Stimulated activated CD4-positive, alpha-beta T cell treated with anti-CD3 and anti-CD28 coated beads, Interleukin-12 subunit alpha, Interleukin-12 subunit beta, amount 100 ng/mL, for 24 hours (primary cell): ENCODE measurements at places on chromosomes 3 and 15.
A peak's percentile ranks its signal among the peaks of the same experiment; 100 is the strongest.

DNA sequence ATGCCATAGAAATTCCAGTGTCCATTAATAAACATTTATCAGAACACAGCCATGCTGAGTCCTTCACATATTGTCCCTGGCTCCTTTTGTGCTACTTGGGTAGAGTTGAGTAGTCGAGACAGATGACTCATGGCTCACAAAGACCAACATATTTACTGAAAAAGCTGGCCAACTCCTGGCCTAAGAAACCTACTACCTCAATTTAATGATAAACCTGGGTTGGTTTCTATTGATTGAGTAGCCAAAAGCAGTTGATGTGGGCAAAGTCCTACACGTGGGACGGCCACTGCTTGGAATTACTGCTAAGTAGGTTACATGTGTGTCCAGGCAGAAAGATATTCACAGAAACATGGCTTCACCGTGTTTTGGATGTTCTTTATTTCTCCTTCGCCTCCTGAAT is 402.2 kb downstream of the NR2F2 start:
- DNase-seq = no peak

- DNase-seq = no peak
Measured at GRCh38 chr3:157542711-157543500, 39.7 kb upstream of the VEPH1 start.

GRCh38 chr3:71130471-71131374 is 452.8 kb downstream of the FOXP1 start:
- peak; percentile 49 for DNase-seq

DNA sequence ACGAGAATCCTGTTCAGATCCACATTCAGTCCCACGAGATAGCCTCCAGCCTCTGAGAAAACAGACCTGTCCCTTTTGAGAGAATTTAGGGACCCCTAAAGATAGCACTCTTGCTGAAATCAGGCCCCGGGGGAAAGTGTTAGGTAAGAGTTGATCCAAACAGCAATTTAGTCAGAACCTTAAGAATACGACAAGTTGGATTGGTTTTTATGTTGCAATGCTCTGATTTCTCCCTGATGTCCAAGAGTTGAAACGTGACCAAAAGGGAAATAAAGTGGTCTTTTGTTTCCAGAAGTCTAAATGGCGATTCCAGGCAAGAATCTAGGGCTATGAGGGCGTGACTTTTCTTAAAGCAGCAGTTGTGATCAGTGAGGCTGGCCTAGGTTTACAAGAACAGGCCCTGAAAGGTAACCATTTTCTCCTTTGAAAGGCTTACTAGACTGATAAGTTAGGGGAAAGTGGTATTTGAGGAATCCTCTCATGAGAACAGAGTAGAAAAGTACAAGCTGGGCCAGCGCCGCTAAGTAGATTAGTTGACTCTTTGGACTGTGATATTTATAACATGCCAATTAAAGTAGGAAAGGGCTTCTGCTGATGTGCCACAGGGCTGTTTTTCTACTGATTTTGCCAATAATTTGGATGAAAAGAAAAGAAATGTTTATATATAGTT is 4.9 kb downstream of the MAN2A2 start:
- no peak for DNase-seq

DNA sequence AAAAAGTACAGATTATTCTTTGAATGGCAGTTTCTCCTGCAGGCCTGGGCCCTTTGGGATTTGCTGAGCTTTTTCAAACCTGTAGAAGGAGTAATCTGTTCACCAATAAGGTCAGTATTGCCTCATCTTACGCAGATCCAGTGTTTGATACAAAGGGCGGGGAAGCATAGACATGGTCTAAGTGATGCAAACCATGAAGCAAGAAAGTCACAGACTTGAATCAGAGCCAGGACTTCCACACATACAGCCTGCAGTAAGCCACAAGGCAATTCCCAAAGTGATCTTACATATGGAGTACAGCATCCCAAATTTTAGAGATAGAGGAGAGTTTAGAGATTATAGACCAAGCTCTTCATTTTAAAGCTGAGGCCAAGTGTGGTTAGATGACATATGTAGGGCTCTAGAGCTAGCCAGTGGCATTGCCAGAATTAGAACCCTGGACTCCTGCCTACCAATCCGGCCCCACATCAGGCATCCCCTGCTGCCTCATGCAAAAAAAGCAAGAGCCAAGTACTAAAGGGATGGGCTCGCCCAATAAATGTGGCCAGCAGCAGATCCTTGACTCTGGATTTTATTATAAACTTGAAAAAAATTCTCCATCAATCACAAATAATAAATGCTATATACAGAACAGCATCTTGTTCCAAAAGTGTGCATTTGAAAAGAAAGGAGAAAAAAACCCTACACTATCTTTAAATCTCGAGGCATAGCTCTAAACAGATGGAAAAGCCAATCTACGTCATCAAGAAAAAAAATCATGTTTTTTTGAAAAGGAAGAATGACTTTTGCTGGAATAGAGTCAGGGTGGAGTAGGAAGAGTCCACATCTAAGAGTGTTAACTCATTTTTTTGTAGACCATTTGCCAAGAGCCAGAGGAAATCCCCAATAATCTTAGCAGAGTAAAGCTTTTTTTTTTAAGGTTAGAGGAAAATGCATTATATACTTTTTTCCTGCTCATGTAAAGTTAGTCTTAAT is 24.0 kb downstream of the ABI3BP start:
- no peak for DNase-seq

DNA sequence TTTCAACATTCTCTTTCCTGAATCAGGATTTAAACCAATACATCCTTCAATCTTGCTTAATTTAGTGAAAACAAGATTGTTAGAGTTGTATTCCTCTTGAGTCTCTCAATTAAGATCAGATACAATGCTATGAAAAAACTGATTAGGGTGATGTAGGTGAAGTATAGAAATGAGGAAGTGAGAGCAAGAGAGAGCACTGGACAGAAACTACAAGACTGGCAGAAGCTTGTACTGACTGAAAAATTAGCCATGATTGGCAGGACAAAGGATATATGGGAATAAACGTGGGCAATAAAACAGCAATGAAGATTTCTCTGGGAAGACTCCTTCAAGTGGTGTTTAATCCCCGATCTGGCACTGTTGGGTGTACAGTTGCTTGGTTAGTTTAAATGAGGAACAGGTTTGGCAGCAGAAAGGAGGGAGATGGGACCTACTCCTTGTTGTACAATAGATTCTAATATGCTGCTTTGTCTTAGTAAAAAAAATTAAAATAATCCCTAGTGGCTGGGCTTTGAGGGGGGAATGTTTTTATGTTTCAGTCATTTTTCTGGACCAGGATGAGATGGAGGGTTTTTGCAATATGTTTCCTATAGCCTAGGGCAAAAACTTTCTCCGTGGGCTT is 252.7 kb downstream of the SLC9A9 start:
- no peak for DNase-seq

GRCh38 chr3:131582438-131582837 is 79.7 kb upstream of the MRPL3 start:
- DNase-seq = no peak

DNA sequence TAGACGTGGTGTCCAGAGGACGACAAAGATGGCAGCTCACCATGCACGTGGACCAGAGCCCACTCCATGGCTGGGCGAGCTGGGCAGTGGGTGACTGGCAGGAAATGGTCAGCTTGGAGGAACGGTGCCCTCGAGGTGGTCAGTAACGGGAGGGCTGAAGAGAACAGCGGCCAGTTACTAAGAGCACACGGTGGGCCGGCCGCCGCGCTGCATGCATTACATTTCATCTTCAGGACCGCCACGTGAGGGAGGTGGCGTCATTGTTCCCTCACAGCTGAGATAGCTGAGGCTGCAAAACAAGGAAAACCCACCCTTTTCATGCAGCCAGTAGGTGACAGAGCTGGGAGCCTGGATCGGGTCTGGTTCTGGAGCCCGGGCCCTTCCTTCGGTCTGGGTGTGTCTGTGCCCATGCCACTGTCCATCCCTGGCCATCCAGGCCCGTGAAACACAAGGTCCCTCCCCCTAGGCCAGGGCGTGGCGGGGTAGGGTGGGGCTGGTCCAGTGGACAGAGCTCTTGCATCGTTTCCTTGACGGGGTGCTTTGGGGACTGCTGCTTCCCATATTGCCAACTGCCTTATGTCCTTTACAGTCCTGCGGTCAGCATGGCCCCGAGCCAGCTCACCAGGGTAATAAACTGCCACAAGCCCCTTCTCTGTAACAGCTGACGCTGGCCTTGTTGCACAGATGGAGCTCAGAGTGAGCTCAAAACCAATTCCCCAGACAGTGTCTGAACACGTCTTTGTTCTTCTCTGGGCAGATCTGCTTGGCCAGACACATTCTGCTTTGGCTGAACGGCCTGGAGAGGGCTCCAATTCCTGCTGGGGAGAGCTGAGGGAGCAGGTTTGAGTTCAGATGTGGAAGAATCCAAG is 51.8 kb downstream of the RGMA start:
- no peak for DNase-seq

- DNase-seq = no peak
Measured at GRCh38 chr3:97389936-97390335, 374.6 kb upstream of the ARL6 start.

- no peak for DNase-seq
Measured at GRCh38 chr3:169286214-169286613, 377.3 kb downstream of the MECOM start.

DNA sequence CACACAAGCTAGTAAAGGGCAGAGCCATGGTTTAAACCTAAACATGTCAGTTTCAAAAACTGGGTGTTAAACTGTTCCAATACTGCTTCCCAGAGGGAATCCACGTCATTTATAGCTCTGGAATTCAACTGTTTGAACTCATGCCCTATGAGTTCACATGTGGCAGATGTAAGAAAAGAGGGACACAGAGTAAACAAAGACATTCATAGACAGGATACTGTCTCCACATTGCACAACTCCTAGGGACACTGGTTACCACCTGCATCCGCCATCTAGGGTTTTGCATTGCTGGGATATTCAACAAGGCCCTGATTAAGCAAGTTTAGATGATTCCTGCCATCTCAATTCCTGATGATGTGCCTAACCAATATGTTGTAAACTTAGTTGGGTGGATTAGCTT is 134.1 kb upstream of the COL8A1 start:
- no peak for DNase-seq

DNA sequence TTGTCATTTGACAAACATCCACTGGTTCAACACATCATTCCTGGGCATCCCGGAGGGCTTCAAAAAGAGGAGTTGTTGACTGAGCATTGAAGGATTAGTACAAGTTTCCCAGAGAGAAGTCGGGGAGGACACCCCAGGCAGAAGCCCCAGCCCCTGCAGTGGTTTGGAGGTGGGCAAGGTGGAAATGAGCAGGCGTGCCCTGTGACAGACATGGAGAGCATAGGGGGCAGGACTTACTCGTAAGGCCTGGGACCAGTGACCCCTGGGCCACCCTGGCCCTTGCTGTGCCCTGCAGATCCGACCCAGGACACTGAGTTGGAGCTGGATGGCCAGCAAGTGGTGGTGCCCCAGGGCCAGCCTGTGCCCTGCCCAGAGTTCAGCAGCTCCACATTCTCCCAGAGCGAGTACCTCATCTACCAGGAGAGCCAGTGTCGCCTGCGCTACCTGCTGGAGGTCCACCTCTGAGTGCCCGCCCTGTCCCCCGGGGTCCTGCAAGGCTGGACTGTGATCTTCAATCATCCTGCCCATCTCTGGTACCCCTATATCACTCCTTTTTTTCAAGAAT is 5.9 kb downstream of the PARP3 start:
- DNase-seq = no peak

DNA sequence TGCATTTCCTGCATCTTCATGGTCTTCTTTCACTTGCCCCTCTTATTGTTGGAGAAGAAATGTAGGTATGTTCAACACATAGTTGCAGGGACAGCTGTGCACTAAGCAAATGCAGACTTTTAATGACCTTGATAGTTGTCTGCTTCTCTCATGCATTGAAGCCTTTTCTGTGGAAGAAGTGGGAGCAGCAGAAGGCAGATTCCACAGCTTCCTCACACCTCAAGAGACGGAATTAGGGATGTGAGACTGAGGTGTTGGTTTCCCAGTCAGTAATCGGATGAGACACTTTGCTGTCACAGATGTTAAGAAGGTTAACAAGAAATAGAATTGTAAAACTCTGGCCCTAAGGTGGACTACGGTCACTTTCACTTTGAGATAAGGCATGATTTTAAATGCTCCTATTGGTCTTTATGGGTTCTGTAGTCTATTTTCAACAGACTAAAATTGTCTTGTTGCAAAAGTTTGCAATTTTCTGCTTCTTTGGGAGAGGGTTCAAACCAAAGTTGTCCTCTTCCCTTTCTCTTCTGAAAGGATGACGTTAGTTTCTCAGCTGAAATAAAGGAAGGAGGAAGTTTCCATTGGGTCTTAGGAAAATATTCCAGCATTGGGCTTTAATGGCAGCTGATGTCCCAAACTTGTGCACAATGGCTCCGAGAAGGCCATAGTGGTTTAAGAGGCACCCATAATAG is 117.4 kb downstream of the LPP start:
- DNase-seq = no peak

DNA sequence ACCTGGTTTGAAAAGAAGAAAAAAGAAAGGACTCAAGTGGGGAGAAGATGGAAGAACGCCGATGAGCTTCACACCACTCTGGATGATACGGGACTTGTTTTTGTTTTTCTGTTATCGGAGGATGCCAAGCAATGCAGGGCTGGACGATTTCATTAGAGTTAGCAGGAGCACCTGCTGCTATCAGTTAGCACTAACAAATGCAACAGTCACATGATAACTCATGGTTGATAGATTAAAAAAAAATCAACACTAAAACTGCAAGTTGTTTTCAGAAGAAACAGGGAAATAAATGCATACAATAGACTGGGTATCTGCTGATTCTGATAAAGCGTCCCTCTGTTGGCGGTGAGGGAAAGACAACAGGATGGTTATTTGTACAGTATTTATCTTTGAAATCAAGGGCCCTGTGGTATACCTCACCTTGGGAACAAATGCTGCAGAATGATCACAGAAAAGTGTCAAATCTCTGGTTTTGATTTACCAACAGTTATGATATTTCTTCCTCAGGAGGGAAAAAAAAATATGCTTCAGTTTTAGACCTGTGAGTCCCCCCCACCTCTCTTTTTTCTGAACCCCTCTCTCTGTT is 575.1 kb downstream of the FOXP1 start:
- no peak for DNase-seq

GRCh38 chr3:4409971-4410573 is 57.0 kb downstream of the SUMF1 start:
- DNase-seq = no peak

DNA sequence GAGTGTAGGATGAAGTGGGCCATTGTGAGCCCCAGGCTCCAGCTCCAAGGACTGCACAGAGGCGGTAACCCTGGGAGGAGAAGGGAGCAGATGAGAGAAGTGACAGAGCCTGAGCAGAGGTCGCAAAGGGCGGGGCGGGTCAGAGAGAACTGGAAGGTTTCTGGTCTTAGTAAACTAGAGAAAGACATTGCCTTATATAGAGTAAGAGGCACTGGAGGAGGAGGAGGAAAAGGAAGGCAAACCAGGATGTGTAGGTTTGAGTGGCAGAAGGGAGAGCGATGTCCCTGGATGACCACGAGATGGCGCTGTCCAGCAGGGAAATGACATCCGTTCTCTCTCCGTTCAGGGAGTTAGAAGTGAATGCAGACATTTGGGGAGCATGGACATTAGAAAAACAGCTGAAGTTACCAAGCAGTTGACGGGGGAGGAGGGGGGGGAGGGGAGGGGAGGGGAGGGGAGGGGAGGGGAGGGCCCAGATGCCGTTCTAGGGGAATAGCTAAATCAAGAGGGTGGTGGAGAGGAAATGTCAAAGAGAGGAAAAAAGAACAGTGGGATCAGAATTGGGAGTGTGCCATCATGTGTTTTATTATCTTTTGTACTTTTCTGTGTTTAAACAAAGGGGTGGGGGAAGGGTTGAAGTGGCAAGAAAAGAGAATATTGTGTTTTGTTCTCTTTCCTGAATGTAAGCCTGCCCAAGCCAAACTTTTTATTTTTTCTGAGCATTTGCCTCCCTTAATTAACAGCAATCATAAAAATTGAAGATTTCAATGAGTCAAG is 48.8 kb downstream of the STARD5 start:
- peak; percentile 67 for DNase-seq

GRCh38 chr3:58308728-58309127 is 2.4 kb downstream of the HTD2 start:
- DNase-seq = no peak
